ENCODE measurements at places on chromosomes 4 and X.

DNA sequence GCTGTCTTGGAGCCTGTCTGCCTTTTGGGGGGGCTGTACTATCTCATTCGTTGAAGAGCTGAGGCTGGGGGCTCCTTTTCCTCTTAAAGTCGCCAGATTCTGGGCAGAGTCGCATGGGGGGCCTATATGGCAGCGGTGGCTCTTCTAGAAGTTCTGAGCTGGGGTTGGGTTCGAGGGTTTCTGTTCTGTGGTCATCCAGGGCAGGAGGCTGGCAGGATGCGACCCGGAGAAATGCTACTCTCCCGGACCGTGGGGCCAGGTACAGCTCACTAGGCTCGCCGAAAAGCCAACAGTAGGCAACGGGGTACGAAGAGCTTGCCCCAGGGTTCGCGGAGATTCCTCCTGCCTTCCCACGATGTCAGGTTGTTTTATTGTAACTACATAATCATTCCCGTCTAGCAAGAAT lies 1.9 kb upstream of the CITED1 start:
- DNase-seq, result no peak

DNA sequence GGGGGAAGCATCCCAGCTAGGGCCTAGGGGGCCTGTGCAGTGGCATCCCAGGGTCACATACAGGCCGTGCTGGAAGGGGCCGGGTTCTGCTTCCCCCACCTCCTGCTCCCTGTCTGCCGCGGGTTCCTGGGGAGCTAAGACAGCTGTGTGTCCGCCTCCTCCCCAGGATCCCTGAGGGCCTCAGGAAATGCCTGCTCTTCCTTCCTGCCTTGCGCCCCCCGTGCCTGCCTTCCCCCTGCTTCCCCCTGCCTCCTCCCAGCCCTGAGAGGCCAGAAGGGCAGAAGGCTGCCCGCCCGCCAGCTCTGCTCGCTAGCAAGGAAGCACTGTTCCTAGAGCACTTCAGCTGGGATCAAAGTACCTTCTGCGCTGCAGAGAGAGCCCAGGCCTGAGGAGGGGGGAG lies 2.9 kb upstream of the BGN start:
- DNase-seq, result no peak

DNA sequence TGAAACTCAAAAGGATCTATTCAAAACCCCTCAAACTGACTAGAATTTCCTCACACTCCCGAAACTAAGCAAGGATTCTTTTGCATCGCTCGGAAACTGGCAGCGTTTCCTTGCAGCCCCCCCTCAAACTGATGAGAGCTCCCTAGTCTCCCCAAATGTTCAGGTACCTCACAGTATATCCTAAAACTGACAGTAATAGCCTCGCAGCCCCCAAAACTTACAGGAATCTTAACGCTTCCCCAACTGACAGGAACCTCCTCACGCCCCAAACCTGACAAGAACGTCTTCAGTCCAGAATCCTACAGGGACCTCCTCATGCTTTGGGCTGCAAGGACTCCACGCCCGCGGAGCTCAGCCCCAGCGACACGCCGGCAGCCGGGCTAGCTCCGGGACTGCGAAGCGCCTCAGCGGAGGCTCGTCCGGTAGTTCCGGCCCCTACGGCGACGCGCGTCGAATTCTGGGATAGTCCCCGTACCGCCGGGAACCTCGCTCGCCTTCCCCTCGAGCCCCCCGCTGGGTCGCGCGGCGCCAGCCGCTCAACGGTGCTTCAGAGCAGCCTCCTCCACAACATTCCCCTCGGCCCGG lies 640 bp downstream of the PHF8 start:
- DNase-seq, result peak; percentile 14

- DNase-seq, result no peak
Measured at GRCh38 chr4:41069257-41069656, 145.1 kb downstream of the APBB2 start.

DNA sequence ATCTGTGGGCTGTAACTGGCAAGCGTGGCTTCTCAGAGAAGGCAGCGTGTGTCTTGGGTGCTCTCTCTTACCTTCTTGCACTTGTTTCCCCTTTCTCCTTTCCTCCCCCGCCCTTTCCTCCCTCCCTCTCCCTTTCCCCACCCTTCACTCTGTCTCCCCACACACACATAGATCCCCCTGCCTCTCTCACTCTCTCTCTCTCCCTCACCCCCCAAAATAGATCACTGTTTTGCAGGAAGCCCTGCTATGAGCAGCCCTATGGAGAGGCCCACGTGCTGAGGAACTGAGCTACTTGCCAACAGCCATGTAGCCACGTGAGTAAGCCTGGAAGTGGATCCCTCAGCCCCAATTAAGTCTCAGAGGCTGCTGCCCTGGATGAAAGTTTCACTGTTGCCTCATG lies 4.3 kb upstream of the PNMA6E start:
- DNase-seq, result no peak

DNA sequence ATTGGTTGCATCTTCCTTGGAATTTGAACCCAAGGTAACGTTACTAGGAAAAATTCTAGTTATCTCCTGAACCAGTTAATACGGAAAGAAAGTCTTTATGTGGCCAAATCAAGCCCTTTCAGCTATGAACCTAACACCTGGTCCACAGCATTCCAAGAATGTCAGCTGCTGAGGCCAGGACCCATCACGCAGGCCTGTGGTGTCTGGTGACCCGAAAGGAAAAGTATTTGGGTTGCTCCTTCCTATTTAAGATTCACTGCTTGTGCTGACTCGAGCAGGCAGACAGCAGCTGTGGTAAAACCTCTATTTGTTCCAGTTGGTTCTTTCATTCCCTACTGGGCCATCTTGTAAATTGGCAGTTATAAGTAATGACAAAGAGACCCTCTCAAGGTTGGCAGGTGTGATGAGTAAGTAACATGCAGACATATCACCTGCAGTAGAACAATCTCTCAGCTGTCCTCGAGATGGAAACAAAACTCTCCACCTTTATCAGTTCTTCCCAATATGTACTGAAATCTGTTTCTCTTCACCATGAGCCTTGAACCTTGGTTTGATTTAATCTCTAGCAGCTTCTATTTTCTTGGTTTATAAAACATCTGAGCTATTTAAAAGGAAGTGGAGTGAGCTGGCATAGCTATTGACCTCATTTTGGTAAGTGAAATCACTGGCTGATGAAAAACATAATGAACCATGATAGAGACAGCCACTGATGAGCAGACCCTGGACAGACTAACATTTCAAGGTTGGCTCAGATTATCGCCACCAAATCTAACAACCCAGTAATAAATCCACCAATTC lies 182.1 kb upstream of the SMIM31 start:
- DNase-seq, result no peak

- DNase-seq, result no peak
Measured at GRCh38 chrX:107135049-107135964, 16.7 kb upstream of the RBM41 start.

DNA sequence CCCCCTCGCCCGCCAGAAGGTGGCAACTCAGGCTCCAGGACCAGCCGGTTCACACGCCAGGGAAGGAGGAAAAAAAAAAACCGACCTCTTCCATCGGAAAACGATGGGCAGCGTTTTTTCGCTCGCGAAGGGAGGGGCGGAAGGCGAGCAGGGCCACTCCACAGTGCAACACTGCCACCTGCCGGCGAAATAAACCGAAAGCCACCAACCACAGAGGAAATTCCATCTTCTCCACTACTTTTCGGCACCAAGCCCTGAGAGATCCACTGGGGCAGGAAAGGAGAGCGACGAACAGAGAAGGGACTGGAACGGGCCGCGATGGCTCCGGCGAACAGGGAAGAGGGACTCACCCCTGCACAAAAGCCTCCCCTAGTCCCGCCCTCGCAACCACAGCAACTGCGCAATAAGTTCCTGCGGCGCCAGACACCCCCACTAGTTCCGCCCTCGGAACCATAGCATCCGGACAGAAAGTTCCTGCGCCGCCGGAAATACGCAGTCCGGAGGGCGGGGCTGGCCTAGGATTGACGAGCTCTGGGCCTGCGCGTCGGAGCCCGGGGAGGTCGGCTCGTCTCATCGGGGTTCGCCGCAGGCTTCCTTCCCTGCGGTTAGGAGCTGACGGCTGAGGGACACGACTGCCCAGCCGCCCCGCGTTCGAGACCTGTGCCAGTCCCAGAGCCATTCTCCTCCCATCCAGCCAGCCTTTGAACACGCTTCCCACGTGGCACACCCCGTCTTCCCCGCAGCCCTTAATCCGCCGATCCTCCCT lies 23.4 kb downstream of the FAM156A start:
- DNase-seq, result peak; percentile 93

- DNase-seq, result no peak
Measured at GRCh38 chr4:148126825-148127224, 315.4 kb downstream of the NR3C2 start.

DNA sequence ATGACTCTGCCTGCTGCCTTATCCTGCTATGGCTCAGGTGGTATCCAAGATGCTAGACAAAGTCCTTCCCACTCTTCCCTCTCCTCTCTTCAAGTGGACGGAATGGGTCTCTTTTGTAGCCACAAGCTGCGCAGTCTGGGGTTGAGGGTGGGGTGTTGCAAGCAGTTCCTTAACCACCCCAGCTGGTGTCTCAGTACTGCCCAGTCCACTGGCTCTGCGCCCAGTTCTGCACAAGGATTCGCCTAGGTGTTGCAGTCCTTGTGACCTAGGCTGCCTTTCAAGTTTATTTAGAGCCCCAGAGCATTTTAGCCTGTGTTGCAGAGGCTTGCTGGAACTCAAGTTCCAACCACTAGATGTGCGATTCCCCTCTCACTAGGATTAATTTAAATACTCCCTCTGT lies 120.7 kb downstream of the NEXMIF start:
- no peak for DNase-seq

- no peak for DNase-seq
Measured at GRCh38 chr4:6767386-6767747, 15.2 kb upstream of the KIAA0232 start.
